Progenitor cell of endocrine pancreas (in vitro differentiated cells): ENCODE measurements at places on chromosomes 2 and 18. TPM values are rescaled to one million over a fixed set of nuclear protein-coding genes. Genes with fewer than 3 reads are reported as not detected.

DNA sequence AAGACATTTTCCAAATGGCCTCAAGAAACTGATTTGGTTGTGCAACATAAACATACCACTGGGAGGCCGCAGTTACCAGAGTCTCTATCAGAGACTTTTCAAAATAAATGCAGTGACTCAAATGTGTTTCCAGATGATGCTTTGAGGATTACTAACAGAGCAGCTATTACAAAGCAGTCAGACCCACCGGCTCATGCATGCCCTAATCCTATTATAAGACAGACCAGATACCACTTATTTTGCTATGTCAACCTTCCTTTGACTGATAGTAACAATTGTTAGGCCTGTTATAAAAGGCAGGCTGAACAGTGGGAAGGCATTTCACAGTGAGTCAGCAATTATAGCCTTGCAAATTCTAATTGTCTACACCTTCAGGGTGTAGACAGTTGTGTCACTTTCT, 217.7 kb downstream of the LRRTM1 start:
- no peaks in the 10 kb centered on the region for H3K4me1 ChIP-seq
- H3K27ac ChIP-seq = no peak overlapping the region
- H3K27me3 ChIP-seq = no peaks in the 10 kb centered on the region
- H3K4me3 ChIP-seq = no peak overlapping the region

DNA sequence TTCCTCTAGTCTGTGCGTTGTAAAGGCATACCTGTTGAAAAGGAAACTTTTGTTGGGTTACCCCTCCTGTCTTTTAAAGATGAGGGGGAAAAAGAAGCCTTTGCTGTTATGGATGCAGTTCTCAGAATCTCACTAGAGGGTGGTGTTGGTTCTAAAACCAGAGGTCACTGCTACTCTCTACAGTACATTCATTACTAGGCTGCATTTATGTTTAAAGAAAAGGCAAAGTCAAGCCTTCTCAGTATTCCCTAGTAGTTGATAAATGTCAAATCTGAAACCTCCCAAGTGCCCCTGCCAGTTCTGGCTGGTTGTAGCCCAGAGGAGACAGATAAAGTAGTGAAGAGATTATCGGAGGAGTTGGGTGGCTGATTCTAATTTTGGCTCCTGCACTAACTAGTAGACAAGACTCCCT, 1.4 kb upstream of the PLCL1 start:
- no peaks in the 10 kb centered on the region for H3K27me3 ChIP-seq
- no peaks in the 10 kb centered on the region for H3K36me3 ChIP-seq
- no peak for DNase-seq
- peaks cover 26% of the 10 kb centered on the region for H3K4me1 ChIP-seq

DNA sequence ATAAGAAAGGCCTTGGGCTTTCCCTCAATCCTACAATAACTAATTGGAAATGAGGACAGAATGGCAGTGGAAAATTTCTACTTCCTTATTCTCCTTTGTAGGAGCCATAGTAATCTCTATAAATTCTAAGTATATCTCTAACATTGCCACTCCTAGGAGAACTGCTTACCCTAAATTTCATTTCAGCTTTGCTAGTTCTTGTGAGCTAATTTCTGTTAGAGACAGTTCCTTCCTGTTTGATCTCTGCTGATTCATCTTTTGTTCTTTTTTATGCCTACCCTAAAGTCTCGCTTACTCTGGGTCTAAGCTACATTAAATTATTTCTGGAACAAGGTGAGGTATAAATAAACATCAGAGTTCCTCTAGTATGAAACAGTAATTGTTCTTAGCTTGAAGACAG, 25.7 kb downstream of the ABHD3 start:
- no peaks in the 10 kb centered on the region for H3K27me3 ChIP-seq
- no peak overlapping the region for H3K27ac ChIP-seq
- H3K4me3 ChIP-seq = no peak overlapping the region
- H3K4me1 ChIP-seq = no peaks in the 10 kb centered on the region
- no peak for DNase-seq

- no peak overlapping the region for H3K4me3 ChIP-seq
- peaks cover 18% of the 10 kb centered on the region for H3K4me1 ChIP-seq
- DNase-seq = no peak
- peaks cover 68% of the 10 kb centered on the region for H3K27me3 ChIP-seq
- no peak overlapping the region for H3K27ac ChIP-seq
Measured at GRCh38 chr18:58455314-58456188, 173.3 kb downstream of the ALPK2 start.

DNA sequence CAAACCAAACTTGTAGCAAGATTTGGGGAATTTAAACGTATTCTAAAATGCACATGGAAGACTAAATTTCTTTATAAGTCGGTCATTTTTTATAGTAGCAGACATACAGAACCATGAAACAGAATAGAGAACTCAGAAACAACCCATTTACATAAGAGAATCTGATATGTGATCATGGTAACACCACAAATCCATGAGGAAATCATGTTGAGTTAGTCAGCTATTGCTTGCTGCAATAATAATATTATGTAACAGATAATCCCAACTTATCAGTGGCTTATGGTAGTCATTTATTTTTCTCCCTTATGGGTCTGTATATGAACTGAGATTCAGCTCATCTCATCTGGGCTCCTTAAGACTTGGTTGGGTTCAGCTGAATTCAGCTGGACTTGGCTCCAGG, 103.4 kb upstream of the SERTAD2 start:
- H3K27ac ChIP-seq = no peak overlapping the region
- no peak for DNase-seq
- H3K36me3 ChIP-seq = no peaks in the 10 kb centered on the region
- peaks cover 3% of the 10 kb centered on the region for H3K27me3 ChIP-seq
- H3K4me3 ChIP-seq = no peak overlapping the region
- peaks cover 2% of the 10 kb centered on the region for H3K4me1 ChIP-seq

- H3K4me1 ChIP-seq = no peaks in the 10 kb centered on the region
- no peak for DNase-seq
- no peak overlapping the region for H3K27ac ChIP-seq
- H3K27me3 ChIP-seq = peaks cover 41% of the 10 kb centered on the region
- no peaks in the 10 kb centered on the region for H3K36me3 ChIP-seq
Measured at GRCh38 chr2:232480201-232481190, 7.1 kb downstream of the ECEL1 start.

DNA sequence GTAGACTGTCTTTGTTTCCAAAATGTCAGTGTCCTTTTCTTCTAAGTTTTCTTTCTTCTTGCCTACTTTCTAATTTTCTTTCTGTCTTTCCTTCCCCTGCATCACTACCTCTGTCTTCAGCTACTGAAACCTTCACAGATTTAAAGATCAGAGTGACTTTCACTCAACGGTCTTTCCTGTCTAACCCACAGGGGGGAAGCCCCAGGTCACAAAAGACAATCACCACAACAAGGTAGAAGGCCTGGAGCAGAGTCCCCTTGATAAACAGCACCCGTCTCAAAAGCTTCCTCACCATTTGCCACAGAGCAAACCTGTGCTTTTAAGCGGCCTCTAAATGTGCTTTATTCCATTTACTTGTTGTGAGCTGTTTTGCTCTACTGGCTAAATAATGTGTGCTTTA, 665.4 kb downstream of the BCL11A start:
- no peak overlapping the region for H3K27ac ChIP-seq
- no peak for DNase-seq
- no peaks in the 10 kb centered on the region for H3K27me3 ChIP-seq
- H3K4me3 ChIP-seq = no peak overlapping the region
- H3K4me1 ChIP-seq = peaks cover 8% of the 10 kb centered on the region

DNA sequence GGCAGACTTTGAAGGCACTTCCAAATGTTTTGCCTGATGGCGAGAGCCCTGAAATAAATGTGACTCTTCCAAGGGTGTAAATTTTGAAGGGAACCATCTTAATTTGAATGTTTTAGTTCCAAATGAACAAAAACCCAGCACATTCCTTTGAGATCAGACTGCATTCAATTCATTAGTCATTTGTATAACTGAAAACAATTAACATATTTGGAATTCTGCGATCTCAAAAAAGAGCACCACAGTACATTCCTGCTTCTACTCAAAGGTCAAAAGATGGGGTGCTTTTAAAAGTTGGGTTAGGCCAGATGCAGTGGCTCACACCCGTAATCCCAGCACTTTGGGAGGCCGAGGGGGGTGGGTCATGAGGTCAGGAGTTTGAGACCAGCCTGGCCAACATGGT, 38.2 kb upstream of the CHRNA1 start:
- no peaks in the 10 kb centered on the region for H3K27me3 ChIP-seq
- peaks cover 18% of the 10 kb centered on the region for H3K36me3 ChIP-seq

GRCh38 chr2:46305767-46306166, 8.6 kb downstream of the EPAS1 start:
- peaks cover 49% of the 10 kb centered on the region for H3K4me1 ChIP-seq
- peaks cover 2% of the 10 kb centered on the region for H3K36me3 ChIP-seq
- no peak for DNase-seq
- no peak overlapping the region for H3K4me3 ChIP-seq
- no peak overlapping the region for H3K27ac ChIP-seq

DNA sequence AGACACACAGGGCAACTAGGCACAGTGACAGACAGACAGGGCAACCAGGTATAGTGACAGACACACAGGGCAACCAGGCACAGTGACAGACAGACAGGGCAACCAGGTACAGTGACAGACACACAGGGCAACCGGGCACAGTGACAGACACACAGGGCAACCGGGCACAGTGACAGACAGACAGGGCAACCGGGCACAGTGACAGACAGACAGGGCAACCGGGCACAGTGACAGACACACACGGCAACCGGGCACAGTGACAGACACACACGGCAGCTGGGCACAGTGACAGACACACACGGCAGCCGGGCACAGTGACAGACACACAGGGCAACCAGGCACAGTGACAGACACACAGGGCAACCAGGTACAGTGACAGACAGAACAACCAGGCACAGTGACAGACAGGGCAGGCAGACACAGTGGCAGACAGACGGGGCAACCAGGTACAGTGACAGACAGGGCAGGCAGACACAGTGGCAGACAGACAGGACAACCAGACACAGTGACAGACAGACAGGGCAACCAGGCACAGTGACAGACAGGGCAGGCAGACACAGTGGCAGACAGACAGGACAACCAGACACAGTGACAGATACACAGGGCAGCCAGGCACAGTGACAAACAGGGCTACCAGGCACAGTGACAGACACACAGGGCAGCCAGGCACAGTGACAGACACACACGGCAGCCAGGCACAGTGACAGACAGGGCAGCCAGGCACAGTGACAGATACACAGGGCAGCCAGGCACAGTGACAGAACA, 64.7 kb upstream of the RAB6C start:
- H3K36me3 ChIP-seq = peaks cover 2% of the 10 kb centered on the region
- no peaks in the 10 kb centered on the region for H3K4me1 ChIP-seq
- no peak overlapping the region for H3K4me3 ChIP-seq
- no peak for DNase-seq
- peaks cover 16% of the 10 kb centered on the region for H3K27me3 ChIP-seq

DNA sequence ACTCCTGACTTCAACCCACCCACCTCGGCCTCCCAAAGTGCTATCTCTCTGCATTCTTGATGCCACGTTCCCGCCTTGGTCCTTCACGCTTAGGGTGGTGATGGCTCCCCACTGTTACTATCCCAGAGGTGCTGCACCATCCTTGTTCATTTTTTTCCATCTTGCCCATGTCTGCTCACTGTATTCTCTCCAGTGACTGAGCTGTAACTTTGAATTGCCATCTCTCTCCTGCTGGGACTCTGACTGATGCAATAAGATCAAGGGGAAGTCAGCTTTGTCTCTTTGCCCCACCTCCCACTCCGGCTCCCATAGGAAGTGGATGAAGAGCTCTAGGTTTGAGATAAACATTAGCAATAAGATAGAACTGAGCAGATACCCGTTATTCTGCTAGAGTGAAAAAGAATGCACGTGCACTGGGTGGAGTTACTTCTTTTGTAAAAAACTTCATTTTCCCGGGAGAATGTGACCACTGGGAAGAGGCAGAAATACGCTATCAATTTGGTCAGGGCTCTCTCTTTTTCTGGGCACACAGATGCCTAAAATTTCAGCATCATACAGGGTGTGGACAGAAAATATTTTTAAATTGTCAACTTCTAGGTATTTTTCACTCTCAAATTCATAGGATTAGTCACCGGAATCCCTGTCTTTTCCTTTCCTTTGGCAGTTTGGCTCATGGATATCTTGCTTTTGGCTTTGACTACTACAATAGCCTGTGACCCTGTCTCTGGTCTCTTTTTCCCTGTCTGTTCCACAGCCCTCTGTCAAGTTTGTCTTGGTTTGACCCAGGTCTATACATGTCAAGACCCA, 105.4 kb downstream of the POLR1A start:
- H3K4me3 ChIP-seq = no peak overlapping the region
- no peaks in the 10 kb centered on the region for H3K27me3 ChIP-seq
- H3K4me1 ChIP-seq = peaks cover 31% of the 10 kb centered on the region

GRCh38 chr2:216002101-216002678, 11.2 kb downstream of the MREG start:
- DNase-seq = no peak
- H3K36me3 ChIP-seq = no peaks in the 10 kb centered on the region
- peak overlapping the region; percentile 85 for H3K27ac ChIP-seq
- H3K27me3 ChIP-seq = no peaks in the 10 kb centered on the region
- H3K4me3 ChIP-seq = no peak overlapping the region
- H3K4me1 ChIP-seq = peaks cover 11% of the 10 kb centered on the region

GRCh38 chr2:15400240-15400826, 160.8 kb downstream of the NBAS start:
- DNase-seq = no peak
- H3K36me3 ChIP-seq = peaks cover 11% of the 10 kb centered on the region
- no peak overlapping the region for H3K4me3 ChIP-seq
- no peak overlapping the region for H3K27ac ChIP-seq
- H3K4me1 ChIP-seq = peaks cover 3% of the 10 kb centered on the region

DNA sequence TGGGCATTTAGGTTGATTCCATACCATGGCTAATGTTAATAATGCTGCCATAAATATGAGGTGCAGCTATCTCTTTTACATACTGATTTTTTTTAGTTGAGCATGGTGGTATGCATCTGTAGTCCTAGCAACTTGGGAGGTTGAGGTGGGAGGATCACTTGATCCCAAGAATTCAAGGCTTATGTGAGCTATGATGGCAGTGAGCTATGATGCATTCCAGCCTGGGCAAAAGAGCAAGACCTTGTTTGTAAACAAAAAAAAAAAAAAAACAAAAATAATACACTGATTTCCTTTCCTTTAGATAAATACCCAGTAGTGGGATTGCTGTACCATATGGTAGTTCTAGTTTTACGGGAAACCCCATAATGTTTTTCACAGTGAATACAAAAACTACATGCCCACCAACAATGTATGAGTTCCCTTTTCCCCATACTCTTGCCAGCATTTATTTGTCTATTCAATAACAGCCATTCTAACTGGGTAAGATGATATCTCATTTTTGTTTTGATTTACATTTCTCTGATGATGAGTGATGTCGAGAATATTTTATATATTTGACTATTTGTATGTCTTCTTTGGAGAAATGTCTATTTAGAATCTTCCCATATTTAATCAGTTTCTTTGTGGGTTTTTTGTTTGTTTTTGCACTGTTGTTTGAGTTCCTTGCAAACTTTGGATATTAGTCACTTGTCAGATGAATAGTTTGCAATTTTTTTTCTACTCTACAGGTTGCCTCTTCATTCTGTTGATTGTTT, 281.0 kb upstream of the KYNU start:
- H3K27me3 ChIP-seq = peaks cover 8% of the 10 kb centered on the region
- no peaks in the 10 kb centered on the region for H3K36me3 ChIP-seq
- H3K4me1 ChIP-seq = peaks cover 5% of the 10 kb centered on the region
- no peak for DNase-seq
- H3K4me3 ChIP-seq = no peak overlapping the region

The M1AP gene
- 2.5 and 2.6 TPM in 2 replicates for total RNA-seq

The CDH2 gene
- total RNA-seq = 197 and 210 TPM in 2 replicates

The STON1 gene
- total RNA-seq = 8.2 and 8.6 TPM in 2 replicates

The ADD2 gene
- total RNA-seq = 1.1 and 1.3 TPM in 2 replicates

The HK2 gene
- total RNA-seq = 18.2 and 20.0 TPM in 2 replicates

The MC5R gene
- total RNA-seq = not detected in 2 replicates

The ZNF396 gene
- total RNA-seq = 4.5 and 5.9 TPM in 2 replicates

The BOK gene
- 8.0 and 10.2 TPM in 2 replicates for total RNA-seq

The ADAM23 gene
- 16.0 and 19.9 TPM in 2 replicates for total RNA-seq

The LYG2 gene
- not detected in 2 replicates for total RNA-seq

The ALLC gene
- 0.16 TPM in 1 of 2 replicates, not detected in the other for total RNA-seq

The CPLX4 gene
- total RNA-seq = not detected in 2 replicates

The VPS54 gene
- total RNA-seq = 28.2 and 29.7 TPM in 2 replicates
